ENCODE measurements at places on chromosomes 3 and 15.
A peak's percentile ranks its signal among the peaks of the same experiment; 100 is the strongest.

GRCh38 chr15:67242708-67243111, 11.8 kb downstream of the AAGAB start:
- DNase-seq = no peak

DNA sequence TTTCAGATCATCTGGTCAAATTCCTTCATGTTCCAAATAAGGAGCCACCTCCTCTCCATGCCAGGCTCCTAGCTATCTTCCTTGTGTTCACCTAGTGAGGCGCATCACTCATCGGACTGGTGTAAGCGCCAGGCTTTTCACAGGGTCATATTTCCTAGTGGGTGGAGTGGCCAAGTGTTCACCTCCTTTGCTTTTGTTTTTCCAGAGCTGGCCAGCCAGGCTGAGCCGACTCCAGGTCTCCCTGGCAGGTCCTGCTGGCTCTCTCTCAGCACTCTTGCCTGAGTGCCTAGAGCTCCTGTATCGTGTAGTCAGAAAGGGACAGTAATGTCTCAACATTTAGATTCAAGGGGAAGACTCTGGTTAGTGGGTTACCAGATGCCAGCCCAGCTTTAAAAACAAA, 31.0 kb downstream of the HEG1 start:
- DNase-seq = no peak

GRCh38 chr3:122189357-122189756, 5.9 kb downstream of the CASR start:
- no peak for DNase-seq

DNA sequence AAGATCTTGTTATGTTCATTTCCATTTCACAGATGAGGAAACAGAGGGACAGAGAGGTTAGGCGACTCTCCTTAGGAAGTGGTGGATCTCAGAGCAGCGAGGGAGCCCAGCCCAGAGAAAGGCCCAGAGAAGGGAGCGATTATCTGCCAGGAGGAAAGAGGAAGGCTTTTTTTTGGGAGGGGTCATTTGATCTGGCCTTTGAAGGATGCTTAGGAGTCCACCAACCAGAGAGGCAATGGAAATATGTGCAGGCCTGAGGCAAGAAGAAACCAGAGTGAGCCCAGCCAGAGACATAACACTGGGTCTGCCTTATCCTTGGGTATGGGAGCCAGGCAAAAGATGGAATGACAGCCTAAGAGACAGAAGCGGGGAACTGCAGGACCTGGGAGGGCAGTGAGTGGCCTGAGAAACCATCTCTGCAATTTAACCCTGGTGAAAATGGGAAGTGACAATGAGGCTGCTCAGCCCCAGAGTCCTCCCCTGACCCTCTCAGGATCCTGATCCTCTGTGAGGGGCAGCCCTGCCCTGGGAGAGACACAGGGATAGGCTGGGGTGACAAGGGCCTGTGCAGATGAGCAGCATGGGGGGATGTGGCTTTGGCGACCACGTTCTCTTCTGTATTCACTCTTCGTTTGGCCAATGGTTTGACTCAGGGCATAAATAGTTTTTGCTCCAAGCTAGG, 163.2 kb downstream of the WNT7A start:
- no peak for DNase-seq

DNA sequence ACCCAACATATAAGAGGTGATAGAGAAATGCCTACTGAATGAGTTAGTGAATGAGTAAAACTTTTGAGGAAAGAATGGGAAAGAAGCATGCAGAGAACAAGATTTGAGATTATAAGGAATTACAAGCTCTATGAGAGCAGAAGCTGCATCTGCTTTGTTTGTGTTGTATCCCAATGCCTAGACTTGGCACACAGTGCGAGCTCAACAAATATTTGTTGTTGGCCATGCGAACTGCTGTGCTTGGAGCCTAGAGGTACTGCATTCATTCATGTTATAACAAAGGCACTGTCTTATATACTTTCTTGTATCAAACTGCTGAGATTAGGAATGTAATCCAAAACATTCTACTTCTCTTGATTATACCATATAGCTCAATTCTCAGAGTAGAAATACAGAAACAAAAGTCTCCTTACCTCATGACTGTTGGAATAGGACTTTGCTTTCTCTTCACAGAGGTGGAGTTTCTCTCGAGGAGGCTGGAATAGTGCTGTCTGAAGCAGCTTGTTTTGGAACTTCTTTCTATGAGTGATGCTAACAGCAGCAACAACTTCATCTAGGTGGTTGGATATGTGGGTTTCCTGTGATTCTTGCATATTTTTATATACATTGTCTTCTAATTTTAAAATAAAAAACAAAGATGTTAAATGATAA, 21.1 kb downstream of the TTC23 start:
- DNase-seq = no peak

- no peak for DNase-seq
These were observed 100.2 kb downstream of the RYK start for GRCh38 chr3:134150476-134150875.

DNA sequence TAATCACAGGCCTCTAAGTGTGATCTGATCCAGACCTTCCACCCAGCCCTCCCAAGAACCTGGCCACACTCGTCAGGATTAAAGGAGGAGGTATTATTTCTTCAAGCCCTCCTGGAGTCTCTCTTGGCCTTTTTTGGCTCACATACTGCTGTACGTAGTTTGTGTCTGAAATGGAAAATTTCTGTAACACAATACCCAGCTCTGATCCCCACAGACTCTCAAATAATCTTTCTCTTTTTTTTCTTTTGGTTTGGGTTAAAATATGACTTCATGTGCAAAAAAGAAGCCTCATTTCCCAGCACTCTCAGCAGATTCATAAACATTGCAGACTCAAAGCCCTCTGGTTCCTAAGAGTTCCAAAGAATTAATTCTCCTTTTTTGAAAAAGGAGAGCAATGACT, 96.5 kb upstream of the PHLDB2 start:
- no peak for DNase-seq

DNA sequence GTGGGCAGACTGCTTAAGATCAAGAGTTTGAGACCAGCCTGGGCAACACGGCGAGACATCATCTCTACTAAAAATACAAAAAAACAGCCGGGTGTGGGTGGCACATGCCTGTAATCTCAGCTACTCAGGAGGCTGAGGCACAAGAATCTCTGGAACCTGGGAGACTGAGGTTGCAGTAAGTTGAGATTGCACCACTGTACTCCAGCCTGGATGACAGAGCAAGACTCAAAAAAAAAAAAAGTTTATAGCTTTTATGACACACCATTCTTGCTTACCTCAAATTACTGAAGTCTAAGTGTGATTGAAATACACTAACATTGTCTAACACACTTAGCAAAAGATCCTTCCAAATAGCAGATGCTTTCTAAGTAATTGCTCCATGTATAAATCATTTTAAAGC, 207.6 kb downstream of the STAG1 start:
- DNase-seq = no peak

DNA sequence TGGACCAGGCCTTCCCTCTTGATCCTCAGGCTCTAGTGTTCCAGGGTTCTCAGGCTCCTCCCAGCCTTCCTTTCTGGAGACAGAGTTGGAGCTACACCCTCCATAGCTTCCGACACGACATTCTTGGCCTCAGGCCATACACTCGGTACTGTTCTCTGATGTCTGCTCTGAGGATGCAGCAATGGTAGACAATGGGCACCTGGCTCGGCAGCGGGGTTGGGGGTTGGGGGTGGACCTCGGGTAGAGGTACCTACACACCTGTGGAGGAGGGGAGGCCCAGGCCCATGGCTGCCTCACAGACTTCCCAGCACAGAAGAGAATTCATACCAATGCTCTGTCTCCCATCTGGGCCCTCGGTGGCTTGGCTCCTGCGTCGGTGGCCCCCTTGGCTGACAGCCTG, 21.4 kb downstream of the CCDC13 start:
- no peak for DNase-seq

DNA sequence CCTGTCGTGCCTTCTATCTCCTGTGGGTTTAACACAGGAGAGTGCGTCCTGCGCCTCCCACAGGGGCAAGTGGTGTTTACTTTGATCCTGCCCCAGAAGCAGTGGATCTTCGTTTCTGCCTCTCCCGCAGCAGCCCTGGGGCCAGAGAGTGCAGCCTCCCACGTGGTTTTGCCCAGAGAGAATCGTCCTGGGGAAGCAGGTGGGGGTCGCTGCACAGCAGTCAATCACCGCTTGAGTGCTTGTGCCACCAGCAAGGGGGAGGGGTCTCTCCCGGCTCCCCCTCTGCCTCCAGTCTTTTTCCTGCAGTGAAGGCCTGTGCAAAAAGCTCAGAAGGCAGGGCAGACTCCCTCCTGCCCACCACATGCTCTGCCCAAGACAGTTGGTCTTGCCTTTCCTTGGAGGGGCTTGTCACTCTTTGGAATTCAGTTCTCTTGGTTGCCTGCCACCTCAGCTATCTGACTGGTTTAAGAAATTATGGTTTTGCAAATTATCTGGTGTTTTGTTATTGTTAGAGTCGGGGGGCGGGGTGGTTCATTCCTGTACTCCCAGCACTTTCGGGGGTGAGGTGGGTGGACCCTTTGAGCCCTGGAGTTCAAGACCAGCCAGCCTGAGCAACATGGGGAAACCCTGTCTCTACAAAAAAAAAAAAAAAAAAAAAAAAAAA, 26.9 kb downstream of the STOML1 start:
- peak; percentile 73 for DNase-seq

- DNase-seq = no peak
These were observed 23.4 kb downstream of the TMEM202 start for GRCh38 chr15:72421484-72421883.

DNA sequence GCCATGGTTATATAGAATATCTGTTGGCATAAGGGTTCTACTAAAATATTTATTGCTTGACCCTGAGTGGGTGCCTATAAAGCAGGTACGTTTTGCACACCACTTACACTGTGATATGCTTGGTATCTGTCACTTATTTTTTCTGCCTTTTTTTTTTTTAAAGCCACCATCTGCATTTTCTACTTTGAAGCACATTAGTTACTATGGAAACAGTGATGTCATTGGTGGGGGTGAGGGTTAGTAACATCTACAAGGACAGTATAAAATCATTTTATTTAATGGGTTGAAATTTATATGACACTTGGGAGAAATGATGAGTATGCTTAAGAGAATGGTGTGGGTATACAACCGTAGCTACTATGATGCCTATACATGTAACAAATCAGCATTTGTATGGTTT, 25.6 kb downstream of the SLCO3A1 start:
- no peak for DNase-seq

DNA sequence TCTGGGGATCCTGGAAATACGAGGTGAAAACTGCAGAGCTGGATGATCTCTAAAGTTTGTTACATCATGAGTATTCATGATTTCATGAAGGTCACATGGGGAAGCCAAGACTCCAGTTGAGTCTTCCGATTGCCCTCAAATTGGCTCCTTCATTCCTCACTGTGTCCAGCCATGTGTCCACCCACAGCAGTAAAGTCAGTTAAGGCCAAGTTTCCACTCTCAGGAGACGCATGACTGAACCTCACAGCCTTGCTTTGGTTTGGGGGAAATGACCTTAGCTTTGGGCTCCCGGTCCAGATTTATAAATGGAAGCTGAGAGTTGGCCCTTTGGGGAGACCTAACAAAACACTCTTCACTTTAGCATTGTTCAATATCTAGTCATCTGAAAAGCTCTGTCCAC, 289.7 kb upstream of the MCTP2 start:
- no peak for DNase-seq

- no peak for DNase-seq
These were observed 101.2 kb upstream of the ETV5 start for GRCh38 chr3:186209810-186210752.

- no peak for DNase-seq
These were observed 393.9 kb upstream of the CFAP20DC start for GRCh38 chr3:59443618-59444293.

DNA sequence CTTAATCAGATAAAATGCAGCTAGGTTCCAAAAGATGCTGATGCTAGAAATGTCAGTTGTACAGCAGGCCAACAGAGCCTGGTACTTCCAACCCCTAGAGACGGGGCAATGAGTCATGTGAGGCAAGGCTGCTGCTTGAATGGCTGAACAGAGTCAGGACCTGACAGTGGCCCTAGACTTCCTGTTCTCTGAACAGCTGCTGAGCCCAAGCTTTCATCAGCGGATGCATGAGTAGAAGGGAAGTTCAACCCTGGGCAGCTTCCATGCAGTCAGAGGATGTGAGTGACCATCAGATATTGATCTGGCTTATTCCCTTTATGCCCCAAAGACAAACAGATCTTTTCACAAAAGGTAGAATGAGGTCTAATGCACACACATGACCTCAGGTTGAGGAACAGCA, 282.9 kb upstream of the COL8A1 start:
- DNase-seq = no peak

DNA sequence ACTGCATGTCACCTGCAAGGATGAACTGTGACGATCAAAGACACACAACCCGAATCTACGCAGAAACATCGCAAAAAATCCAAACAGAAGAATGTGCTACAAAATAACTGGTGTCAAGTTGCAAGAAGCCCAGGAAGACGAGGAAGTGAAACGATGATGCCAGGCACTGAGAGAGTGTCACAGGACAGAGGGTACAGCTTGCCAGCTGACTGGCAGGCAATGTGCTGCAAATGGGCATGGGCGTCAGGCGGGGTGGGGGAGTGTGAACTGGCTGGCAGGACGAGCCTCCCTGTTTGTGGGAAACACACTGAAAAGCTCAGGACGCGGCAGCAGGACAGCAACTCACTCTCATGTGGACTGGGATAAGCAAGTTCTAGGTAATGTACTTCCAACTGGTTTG, 28.9 kb upstream of the OCA2 start:
- DNase-seq = no peak

- no peak for DNase-seq
These were observed 472.3 kb upstream of the CBLB start for GRCh38 chr3:106341087-106341486.

DNA sequence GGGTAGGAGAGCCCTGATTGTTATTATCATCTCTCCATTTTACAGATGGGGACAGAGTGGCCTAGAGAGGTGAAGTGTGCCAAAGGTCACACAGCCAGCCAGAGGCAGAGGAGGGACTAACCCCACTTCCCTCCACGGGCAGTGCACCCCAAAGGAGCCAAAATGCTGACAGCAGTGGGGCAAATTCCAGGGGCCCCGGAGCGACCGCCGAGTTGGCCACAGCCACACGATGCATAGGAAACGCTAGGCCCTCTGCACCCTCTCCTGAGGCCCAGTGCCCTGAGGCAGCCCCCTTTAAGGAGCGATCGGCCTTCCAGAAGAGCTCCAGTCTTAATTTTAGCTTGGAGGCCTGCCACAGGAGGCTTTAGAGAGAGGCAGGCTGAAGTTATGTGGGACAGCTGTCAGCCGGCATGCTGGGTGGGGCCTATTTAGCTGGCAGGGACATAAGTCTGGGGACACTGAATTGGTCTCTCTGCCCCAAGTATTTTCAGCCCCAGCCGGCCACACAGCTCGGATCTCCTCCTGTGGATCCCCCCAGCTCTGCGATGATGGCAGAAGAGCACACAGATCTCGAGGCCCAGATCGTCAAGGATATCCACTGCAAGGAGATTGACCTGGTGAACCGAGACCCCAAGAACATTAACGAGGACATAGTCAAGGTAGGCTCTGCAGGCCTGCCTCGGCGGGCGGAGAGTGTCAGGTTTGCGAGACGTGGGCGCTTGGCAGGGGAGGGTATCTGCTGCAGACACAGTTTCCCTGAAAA, at the start of gene CAV3:
TSS of gene CAV3 (plus strand) at position 471 of the 763 bp plus-strand sequence. CDS start at position 546, 75 bp downstream.
- DNase-seq = no peak

DNA sequence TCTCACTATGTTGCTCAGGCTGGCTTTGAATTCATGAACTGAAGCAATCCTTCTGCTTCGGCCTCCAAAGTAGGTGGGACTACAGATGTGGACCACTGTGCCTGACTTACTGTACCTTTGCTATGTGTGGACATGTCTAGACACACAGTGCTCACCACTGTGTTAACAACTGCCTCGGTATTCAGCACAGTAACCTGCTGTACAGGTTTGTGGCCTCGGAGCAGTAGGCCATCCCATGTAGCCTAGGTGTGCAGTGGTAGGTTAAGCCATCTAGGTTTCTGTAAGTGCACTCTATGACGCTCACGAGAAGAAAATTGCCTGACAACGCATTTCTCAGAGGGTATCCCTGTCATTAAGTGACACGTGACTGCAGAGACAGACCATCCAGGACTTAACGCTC, 70.3 kb downstream of the TAMM41 start:
- DNase-seq = no peak
